ENCODE measurements at places on chromosomes 7 and 10. TPM values are rescaled to one million over a fixed set of nuclear protein-coding genes. Genes with fewer than 3 reads are reported as not detected.

DNA sequence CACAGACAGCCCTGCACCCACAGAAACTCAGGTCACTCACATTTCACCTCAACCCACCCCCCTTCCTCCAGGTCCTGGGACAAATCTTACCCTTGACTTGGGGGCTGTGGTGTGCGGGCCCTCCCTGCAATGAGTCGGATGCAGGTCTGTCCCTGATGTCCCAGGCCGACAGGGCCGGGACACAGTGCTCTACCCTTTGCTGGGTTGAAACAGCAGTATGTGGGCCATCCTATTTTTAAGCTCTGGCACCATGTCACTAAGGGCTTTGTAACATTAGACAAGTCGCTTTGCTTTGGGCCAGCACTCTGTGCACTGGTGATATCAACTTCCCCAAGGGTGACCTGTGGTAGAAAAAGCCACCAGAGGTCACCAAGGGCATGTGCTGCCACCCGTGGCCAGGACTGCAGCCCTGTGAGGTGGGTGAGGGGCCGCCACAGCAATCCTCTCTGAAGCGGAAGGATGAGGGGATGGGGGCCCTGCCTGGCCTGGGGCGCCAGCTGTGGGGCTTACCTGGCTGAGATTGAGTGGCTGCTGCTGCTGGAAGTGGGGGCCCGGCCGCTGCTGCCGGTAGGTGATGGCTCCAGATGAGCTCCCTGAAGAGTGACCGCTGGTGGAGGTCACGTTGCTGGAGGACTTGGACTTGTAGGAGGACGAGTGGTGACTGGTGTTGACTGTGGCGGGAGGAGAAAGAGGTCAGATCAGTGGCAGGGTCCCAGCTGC lies 51.3 kb downstream of the CLEC2L start:
- DNase-seq: no peak

DNA sequence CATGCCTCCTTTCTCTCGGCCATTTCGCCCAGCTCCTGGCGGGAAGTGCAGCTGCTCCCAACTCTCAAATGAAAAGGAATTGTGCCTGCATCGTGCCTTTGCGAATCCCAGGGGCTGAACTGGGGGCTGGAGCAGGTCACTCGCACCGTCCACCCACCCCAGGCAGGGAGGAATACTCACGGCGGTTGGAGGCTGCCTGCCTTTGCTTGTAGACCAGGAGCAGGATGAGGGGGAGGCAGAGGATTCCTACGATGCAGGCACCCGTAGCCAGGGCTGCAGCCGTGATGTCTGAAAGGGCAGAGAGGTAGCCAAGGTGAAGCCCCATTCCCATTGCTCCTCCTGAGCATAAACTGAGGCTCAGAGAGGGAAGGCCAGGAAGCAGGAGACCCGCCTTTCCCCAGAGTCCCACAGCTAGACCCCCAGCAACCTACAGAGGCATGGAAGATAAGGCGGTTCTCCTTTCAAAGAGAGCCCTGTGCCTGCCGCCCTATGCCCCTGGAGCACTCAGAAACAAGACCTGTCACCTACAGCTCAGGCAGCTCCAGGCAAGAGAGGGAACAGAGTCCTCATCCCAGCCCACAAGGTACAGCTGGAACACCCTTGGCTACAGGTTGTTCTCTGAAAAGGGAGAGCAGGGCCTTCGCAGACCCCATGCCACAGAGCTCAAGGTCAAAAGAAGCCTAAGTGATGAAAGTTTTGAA lies 18.0 kb downstream of the VSIR start:
- no peak for DNase-seq

DNA sequence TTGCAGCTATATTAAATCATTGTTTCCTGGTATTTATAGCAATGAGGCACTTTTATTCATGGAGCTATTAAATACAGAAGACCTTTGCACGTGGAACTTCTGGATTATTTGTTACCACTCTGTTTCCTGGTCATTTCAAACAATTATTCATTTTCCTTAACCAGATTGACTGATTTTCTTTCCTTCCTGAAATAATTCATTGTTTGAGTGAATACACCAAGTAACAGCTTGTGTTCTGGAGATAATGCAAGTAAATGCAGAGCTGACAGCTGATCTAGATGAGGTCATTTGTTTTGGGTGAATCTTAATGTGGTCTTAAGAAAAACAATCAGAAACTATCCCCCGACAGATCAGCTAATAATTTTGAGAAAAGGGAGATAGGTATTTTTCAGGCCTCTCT lies 497.7 kb downstream of the KIF20B start:
- DNase-seq: no peak

GRCh38 chr10:127298381-127298780 lies 102.0 kb upstream of the INSYN2A start:
- no peak for DNase-seq

The PRSS37 gene
- total RNA-seq: not detected

DNA sequence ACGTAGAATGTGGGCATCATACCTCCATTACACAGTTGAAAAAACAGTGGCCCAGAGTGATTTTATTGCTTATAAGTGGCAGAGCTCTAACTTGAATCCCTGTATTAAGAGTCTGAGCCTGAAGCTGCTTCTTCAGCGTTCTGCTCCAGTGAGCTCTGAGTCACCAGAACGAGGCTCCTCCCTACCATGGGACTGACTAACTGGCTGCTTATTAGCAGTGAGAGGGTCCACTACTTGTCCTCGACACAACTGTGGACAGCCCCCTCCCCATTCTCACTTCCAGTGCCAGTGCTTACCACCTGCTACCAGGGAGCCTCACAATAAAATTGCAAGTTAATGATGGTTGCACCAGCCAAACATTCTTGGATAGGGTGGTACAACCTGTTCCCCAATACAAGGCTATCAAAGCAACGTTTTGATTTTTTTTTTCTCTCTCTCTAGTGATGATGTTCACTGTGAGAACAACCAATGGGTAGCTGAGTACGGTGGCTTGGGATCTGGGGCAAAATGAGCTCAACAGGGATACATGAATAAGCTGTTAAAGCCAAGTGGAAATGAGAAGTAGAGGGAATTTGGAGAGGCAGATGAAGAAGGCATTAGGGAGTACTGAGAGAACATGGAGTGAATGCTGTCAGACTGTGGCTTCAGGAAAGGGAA lies 2.7 kb upstream of the NRG3 start:
- no peak for DNase-seq
